Nasal cavity respiratory epithelium epithelial cell of viscerocranial mucosa (primary cell): ENCODE measurements at places on chromosomes 6 and 20. TPM values are rescaled to one million over a fixed set of nuclear protein-coding genes. Genes with fewer than 3 reads are reported as not detected.

Gene HLA-DQB1
- not detected in 2 replicates for total RNA-seq

Gene TNFRSF6B
- 5.5 and 26.8 TPM in 2 replicates for total RNA-seq

Gene CD93
- under 0.01 and 0.14 TPM in 2 replicates for total RNA-seq

Gene TRPC4AP
- 32.8 and 54.8 TPM in 2 replicates for total RNA-seq

Gene ABHD16B
- not detected in 2 replicates for total RNA-seq

Gene TGM3
- total RNA-seq = 16.7 TPM in 1 of 2 replicates, not detected in the other

Gene SIRPA
- 8.5 and 30.3 TPM in 2 replicates for total RNA-seq
